Muscle of back (tissue), 13 donors: ENCODE measurements at places on chromosomes 5 and 9. TPM values are rescaled to one million over a fixed set of nuclear protein-coding genes. Genes with fewer than 3 reads are reported as not detected.

Gene ZNF454
- polyA plus RNA-seq: 3.5 TPM

- no peak for DNase-seq
Observed at GRCh38 chr5:65103756-65104440, 335.2 kb downstream of the CWC27 start.

- DNase-seq: no peak
Observed at GRCh38 chr9:114230068-114230467, 74.7 kb downstream of the COL27A1 start.

DNA sequence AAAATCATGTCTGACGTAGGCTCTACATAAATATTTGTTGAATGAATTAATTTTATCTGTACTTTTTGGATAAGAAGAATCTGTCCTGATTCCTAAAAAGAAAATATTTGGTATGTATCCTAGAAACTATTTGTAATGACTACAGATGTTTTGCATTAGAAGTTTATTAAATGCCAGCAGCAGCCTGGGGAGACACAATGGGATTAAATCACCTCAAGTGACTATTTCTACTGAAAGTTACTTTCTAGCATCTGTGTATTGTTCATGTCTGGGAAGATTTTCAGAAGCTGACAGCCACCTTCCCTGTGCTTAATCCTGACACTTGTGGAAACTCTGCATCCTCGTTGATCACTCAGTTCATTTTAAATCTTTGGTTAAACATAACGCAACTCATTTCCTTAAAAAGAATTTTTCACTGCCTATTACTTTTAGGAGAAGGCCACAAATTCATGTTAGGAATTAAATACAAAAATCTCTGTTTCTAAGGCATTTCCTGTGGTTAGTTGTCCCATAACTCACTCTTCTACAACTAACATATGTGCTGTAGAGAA is 209.3 kb upstream of the PPP1R2B start:
- peak; percentile 74 for DNase-seq

- no peak for DNase-seq
Observed at GRCh38 chr5:18745988-18746615, 1111.8 kb downstream of the TAF11L14 start.

GRCh38 chr5:107813559-107813958 is 142.8 kb upstream of the EFNA5 start:
- no peak for DNase-seq

DNA sequence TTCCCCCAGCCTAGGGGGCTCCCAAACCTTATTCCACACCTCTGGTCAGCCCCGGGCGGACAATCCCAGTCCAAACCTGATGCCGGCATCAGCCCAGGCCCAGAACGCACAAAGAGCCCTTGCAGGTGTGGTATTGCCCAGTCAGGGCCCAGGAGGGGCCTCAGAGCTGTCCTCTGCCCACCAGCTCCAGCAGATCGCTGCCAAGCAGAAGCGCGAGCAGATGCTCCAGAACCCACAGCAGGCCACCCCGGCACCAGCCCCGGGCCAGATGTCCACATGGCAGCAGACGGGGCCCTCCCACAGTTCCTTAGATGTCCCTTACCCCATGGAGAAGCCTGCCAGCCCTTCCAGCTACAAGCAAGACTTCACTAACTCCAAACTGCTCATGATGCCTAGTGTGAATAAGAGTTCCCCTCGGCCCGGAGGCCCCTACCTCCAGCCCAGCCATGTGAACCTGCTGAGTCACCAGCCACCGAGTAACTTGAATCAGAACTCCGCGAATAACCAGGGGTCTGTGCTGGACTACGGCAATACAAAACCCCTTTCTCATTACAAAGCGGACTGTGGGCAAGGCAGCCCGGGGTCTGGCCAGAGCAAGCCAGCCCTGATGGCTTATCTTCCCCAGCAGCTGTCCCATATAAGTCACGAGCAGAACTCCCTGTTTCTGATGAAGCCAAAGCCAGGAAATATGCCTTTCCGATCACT is 27.6 kb upstream of the LTC4S start:
- no peak for DNase-seq

Gene SPATA31E1
- polyA plus RNA-seq: 0.05 TPM

- no peak for DNase-seq
Observed at GRCh38 chr9:109113254-109113653, 6.5 kb downstream of the TMEM245 start.

Gene SELENOP
- polyA plus RNA-seq: 101 TPM

- no peak for DNase-seq
Observed at GRCh38 chr5:8383616-8384015, 514.7 kb downstream of the MTRR start.

GRCh38 chr5:94613583-94613982 is 4.8 kb downstream of the KIAA0825 start:
- DNase-seq: no peak

DNA sequence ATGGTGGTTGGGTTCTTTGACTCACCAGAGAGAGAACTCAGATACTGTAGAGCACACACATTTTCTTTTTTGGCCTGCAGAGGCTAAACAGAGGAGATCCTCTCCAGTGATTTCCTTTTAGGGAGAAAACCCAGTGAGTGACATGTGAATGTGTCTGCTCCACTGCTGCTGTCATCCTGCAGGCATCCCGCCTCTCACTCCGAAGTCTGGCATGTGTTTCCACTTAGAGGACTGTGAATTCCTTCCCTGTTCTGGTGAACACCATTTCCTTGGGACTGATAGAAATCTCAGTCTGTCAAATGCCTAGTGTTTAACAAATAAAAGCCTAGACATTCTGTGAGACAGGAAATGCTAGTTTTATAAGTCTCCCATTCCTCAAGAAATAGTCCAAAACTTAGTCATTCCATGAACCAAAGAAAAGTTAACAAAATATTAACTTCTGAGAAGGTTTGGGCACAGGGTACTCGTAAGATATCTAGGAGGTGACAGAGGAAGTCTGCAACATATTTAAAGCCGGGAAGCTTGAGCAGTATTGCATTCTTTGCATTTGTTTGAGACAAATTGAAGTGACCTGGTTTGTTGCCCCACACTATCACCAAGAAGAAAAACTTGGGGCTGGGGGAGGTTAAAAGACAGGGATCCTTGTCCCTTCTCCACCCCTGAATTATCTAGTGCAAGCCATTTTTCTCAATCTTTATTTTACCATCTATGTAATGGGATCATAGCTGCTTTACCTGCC is 74.9 kb upstream of the NIPAL4 start:
- peak; percentile 99 for DNase-seq

GRCh38 chr5:173814053-173814452 is 74.1 kb upstream of the CPEB4 start:
- no peak for DNase-seq

GRCh38 chr9:131839281-131840084 is 99.6 kb upstream of the RAPGEF1 start:
- no peak for DNase-seq

GRCh38 chr9:35293376-35293964 is 131.7 kb downstream of the UNC13B start:
- no peak for DNase-seq

Gene HRCT1
- 1.6 TPM for polyA plus RNA-seq

Gene LCN6
- not detected for polyA plus RNA-seq

Gene FCN2
- 0.22 TPM for polyA plus RNA-seq

Gene ECM2
- polyA plus RNA-seq: 23.9 TPM

Gene IL13
- not detected for polyA plus RNA-seq
